ENCODE measurements at places on chromosomes 2 and 18. TPM values are rescaled to one million over a fixed set of nuclear protein-coding genes. Genes with fewer than 3 reads are reported as not detected.

The IL1F10 gene
- total RNA-seq: not detected

- no peak for DNase-seq
- H3K36me3 ChIP-seq: no peaks in the 10 kb centered on the region
- no peak overlapping the region for H3K4me3 ChIP-seq
These were observed 713.6 kb downstream of the TDRD15 start for GRCh38 chr2:21837168-21837960.

DNA sequence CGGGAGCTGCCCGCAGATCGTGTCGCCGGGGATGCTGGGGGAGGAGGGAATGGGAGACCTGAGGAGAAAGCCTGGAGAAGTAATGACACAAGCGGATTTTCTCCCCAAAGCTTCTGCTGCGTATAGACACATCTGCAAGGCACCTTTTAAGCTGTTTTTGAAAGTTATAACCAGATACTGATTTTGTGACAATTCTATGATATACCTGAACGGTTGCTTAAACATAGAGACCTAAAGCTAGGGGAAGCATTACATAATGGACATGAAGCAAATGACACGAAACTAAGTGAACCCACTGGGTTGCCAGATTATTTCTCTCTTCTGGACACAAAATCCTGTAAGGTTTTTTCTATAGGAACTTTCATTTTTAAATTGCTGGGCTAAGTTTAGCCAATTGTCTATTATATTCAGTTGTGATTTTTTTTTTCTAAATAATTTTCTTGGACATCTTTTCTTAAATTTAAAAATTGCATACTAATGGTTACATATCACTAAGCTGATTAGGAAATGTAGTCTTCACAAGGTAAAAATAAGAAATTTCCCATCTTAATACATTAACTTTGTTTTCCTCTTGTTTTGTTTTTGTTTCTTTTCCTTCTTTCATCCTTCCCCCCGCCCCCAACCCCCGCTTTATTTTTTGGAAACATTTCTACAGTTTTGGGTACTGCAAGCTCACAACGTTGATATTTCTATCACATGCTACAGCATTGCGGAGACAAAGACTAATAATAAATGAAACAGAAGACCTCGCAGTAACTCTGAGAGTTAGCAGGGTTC, 1.3 kb downstream of the OSBPL6 start:
- peaks cover 16% of the 10 kb centered on the region for H3K4me1 ChIP-seq
- DNase-seq: peak; percentile 45
- H3K27me3 ChIP-seq: peaks cover 24% of the 10 kb centered on the region
- H3K36me3 ChIP-seq: no peaks in the 10 kb centered on the region

DNA sequence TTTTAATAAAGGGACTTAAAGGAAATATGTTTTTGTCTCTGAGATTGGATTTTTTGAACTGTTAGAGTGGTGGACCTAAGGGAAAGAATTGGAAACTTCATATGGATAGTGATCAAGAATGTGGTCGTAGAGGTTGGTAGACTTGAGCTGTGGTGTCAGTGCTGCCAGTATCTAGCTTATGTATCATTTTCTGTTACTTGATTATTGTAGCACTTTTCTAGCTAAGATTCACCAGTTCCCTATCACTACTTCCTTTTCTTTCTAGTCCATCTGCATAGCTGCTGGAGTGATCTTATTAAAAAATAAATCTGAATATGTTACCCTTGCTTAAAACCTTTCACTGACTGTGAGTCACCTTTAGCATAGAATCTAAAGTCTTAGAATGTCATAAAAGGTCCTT, 6.0 kb downstream of the ACVR2A start:
- H3K4me1 ChIP-seq: peaks cover 21% of the 10 kb centered on the region
- no peak overlapping the region for H3K27ac ChIP-seq
- DNase-seq: no peak
- no peak overlapping the region for H3K4me3 ChIP-seq
- H3K27me3 ChIP-seq: no peaks in the 10 kb centered on the region
- H3K36me3 ChIP-seq: no peaks in the 10 kb centered on the region
